ENCODE measurements at places on chromosomes 11 and 22.

DNA sequence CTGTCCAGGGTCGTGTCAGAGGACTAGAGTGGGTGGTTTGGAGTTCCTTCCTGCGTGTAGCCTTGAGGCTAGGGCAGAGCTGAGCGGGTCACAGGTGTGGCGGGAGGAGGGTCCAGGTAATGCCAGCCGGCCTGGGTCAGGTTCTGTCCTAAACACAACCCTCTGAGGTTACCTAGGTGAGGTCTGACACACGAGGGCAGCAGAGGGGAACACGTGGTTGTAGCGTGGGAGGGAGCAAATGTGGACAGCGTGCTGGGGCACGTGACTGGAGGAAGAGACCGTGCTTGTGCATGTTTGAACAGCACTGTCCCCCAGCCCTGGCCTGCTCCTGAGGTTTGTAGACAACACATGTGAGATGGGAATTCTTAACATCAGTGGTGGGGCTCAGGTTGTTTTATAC is 13.1 kb downstream of the MOV10L1 start:
- DNase-seq, result no peak

DNA sequence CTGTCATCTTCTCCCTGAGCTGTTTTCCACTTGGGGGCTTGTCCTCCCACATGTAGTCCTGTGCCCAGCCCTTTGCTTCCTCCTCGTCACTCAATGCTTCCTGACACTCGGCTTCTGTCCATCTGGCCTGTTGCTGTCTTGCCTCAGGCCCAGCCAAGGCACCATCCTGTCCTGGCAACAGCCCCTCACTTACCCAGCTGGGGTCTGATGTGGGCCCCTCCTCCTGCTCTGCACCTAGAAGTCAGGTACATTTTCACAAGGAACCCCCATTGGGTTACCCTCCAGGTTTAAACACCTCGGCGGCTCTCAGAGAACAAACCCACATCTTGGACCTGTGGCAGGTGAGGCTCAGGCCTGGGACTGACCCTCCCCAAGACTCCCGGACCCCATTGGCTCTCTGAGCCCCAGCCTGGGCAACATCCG is 784.8 kb downstream of the TBC1D22A start:
- DNase-seq, result no peak

GRCh38 chr11:12214751-12215150 is 104.4 kb downstream of the MICAL2 start:
- DNase-seq, result no peak

GRCh38 chr11:77191429-77191822 is 63.4 kb downstream of the MYO7A start:
- no peak for DNase-seq

- no peak for DNase-seq
Measured at GRCh38 chr22:17269607-17270261, 50.5 kb upstream of the ADA2 start.

DNA sequence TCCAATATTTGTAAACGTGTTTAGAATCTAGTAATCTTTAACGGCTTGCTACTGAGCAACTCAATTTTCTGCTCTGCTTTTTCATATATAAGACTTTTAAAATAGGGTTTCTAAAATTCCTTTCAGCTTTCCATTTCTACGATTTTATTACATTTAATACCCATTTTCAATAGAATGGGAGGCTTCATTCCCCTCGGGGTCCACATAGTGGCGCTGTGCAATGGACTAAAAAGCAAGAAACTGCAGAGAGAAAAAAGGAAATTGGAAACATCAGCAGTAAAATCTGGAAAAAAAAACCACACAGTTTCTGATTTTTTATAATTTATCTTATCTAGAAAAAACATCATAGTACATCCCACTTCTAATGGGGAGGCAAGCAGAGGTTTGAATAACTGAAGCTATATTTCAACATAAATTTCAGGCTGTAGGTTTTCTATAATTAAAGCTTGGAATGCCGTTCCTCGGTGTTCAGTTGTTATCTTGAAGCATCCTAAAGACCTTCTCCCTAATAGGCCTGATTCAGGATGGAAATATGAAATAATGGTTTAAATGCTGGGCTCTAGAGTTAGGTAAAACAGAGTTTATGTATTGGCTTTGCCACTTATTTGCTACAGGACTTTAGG is 18.7 kb upstream of the JHY start:
- DNase-seq, result peak; percentile 70

DNA sequence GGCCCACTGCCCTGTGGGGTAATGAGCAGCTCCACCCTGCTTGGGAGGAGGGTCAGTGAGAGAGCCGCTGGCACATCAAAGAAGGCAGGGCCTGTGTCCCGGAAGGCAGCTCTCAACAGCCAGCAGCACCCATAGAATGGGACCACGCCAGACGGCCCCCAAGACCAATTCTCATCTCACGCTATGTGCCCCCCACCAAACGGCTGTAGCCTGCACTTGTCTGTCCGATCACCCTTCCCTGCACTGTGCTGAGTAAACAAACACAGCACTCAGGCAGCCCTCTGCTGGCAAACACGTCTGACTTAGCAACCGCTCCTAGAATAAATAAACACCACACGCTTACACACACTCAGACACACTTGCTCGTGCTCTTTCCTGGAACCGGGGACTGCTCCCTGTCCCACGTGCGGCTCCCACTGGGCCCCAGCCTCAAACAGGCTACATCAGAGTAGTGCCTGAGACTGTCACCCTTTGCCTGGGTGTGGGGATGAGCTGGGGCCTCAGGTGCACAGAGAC is 53.2 kb upstream of the CDON start:
- peak; percentile 98 for DNase-seq

DNA sequence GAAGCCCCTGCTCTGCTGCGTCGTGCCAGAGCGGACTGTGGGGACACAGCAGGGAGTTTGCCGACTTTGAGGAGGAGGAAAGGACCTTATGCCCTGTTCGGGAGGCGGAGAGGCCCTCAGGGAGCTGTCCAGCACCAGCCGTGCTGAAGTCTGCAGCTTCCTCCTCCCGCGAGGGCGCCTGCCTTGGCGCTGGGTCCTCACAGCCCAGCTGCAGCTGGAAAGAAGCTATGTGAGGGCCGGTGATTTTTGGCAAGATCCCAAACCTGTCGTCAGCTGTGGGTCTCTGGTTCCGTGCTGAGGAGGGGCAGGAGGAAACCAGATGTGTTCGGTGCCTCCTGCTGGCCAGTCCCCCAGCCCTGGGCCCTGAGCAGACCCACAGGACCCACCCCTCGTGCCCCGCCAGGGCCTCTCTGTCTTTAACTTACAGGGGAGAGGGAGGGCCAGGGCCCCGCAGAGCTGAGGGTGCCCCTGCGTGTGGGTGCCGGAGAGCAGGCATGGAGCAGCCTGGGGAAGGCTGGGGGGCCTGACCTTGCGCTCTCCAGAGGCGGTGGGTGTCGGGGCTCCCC is 12.0 kb downstream of the BRSK2 start:
- DNase-seq, result peak; percentile 52
